ENCODE measurements at places on chromosomes 5 and 9.

DNA sequence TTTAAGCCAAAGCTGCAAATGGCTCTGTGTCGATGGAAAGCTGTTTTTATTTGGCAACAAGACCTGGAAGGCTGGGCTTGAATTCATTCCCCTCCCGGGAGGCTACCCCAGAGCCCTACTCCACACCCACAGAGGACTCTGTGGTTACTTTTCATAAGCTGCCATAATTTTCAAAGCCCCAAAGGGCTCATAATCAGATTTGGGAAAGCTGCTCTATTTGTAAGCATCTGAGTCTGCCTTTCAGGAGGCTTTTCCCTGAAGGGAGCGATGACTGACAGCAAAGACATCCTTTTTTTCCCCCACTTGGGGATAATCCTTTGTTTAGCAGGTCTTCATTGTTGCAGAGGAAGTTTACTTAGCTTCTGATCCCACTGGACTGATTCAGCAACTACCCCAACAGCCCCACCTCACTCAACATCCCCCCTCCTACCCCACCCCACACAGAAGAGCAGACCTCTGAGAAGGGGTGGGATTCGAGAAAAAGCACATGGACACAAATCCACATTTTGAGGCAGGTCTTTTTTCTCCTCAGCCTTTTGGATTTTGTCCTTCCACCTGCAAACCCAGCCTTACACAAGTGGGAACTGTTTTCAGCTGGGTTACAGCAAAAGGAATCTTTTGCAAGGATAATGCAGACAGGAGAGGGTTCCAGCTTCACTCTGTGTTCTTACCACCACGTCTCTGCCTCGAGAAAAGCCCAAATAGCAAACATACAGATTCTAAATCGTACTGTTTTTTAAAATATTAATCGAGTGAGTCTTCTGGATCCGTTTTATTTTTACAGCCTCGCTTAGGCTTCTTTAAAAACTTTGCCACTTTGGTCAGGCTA lies 244.4 kb upstream of the TUT7 start:
- no peak for DNase-seq

DNA sequence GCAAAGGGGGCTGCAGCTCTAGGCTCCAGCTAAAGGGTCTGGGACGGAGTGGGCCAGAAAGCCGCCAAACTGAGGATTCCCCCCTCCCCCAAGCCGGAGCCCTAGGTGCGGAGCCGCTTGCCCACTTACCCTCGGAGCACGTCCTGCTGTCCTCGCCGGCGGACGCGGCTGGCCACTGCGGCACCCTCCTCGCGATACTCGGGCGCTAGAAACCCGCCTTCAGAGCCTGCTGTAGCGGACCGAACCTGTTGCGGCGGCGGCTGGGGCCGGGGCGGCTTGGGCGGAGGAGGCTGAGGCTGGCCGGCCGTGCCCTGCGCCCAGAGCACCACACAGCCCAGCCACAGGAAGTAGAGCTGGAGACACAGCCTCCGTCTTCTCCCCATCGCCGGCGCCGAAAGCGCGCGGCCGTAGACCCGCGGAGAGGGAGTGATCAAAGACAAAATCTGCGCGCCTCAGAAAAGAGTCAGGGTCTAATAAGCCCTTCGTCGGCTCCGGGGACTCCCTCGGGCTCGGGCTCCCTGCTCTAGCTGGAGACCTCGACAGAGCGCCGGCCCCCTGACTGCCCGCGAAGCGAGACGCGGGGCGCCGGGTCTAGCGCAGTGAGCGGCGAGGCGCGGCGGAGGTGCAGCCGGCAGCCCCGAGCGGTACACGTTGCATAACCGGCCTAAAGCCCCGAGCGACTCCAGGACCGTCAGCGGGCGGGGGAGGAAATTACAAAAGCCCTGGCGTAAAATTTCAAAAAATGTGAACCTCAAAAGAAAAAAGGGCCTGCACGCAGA lies 635 bp downstream of the FBN2 start:
- DNase-seq: no peak

GRCh38 chr5:135186662-135187522 lies 152.9 kb upstream of the PITX1 start:
- DNase-seq: no peak

- no peak for DNase-seq
These were observed 19.9 kb downstream of the TLR4 start for GRCh38 chr9:117723986-117724625.

DNA sequence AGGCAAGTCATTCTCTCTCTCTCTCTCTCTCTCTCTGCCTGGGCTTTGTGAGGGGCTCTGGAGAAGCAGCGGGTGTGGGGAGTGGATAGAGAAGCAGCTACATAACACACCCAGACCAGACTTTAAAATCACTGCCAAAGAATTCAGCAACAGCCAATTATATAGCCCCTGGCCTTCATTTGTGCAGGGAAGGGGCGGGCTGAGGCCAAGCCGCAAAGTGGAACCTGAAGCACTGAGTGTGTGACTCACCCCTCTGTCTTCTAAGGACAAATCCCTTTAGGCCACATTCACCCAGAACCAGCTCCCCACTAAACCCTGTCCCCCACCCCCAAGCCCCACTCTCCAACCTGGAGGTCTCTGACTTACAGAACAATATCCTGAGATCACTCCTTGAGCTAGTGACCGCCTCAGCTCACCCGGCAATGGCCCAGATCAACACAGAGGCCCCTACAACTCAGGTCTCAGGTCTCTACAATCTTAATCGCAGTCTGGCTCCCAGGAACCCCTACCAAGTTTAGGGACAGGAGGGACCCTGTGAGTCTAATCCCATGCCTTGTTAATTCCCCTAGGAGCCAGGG lies 6.0 kb downstream of the B4GALT1 start:
- DNase-seq: peak; percentile 46

DNA sequence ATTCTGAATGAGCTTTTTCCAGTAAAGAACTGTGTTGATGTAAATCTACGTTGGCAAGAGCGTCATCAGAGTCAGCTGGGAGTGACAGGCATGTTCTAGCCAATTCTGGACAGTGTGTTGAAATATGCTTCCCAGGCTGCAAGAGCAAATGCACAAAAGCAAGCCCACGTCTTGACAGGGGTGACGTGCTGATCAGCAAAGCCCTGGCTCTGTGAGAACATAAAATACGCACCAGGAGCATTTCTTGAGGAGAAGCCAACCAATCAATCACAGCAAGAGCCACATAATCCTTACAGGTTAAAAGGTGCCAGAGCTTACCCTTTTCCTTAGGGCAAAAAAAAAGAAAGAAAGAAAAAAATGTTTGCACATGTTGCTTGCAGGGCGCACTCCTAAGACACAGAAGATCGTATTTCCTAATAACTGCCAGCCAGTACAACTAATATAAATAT lies 148.1 kb downstream of the PDE4D start:
- DNase-seq: no peak

DNA sequence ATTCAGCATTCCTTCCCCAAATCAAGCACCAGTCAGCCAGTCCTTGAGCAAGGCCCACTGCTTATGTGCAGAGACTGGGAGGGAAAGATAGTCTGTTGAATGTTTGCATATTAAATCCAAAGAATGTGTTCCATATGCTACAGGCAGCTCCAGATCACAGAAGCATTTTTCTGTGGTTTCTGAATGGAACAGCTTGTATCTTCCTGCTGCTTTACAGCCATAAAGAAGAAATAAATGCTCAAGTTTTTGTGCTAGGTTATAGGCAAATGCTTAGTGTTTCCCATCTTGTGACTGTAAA lies 310.3 kb downstream of the TRIM36 start:
- DNase-seq: no peak

- DNase-seq: no peak
These were observed 17.6 kb upstream of the MARCHF6 start for GRCh38 chr5:10335711-10336470.

GRCh38 chr9:83544002-83544698 lies 5.9 kb upstream of the FRMD3 start:
- DNase-seq: no peak
